ENCODE measurements at places on chromosomes 11 and 22.

GRCh38 chr11:114478768-114479167, 39.5 kb downstream of the REXO2 start:
- DNase-seq, result no peak

- no peak for DNase-seq
Observed at GRCh38 chr11:75337195-75337654, 14.2 kb downstream of the ARRB1 start.

GRCh38 chr22:45157907-45158306, 5.8 kb upstream of the NUP50 start:
- no peak for DNase-seq

- no peak for DNase-seq
Observed at GRCh38 chr22:39524089-39524752, 3.9 kb downstream of the ATF4 start.

DNA sequence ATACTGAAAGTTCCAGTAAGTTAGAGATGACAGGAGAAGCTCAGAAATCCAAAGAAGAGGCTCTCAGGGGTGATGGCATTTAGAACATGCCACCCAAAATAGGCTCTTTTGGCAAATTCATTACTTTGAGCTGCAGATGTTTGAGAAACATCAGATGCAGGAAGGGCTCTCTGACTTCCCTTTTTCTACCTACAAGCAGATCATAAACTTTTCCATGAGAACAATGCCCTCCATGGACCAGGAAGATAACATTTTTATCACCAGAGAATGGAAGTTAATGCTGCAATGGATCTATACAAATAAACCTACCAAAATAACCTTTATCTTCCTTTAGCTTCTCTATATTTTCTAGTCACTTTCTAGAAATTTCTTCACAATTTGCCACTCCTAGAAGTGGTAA, 32.7 kb upstream of the FAR1 start:
- DNase-seq, result no peak

DNA sequence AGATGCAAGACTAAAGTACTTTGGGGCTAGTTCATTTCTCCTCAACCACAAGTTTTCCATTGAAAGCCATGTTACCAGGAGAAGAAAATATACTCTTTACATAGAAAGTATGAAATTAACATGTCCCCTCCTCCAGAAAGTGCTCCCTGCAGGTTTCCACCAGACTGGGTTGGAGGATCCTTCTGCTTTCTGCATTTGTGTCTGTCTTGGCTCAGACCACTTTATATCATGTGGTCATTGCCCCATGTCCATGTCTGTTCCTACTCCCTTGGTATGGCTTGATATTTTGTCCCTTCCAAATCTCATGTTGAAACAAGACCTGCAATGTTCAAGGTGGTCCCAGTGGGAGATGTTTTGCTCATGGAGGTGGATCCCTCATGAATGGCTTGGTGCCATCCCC, 28.4 kb upstream of the ACER3 start:
- no peak for DNase-seq

DNA sequence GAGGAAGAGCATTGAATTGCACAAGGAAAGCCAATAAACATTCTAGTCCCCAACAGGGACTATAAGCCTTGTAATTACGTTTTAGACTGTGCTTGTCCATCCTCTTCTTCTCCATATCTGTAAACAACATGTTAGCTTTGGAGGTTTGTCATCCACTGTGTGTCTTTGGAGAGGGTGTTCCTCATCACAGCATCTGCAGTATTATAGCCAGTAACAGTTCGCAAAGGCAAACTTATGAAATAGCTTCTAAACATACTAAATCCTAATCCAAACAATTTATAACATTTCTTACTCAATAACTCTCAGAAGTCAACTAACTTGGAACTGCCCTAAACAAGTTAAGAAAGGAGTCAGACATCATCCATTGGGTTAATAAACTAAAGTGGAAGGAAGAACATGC, 10.3 kb upstream of the BDNF start:
- no peak for DNase-seq

GRCh38 chr11:120227228-120227852, 12.6 kb upstream of the POU2F3 start:
- DNase-seq, result no peak

DNA sequence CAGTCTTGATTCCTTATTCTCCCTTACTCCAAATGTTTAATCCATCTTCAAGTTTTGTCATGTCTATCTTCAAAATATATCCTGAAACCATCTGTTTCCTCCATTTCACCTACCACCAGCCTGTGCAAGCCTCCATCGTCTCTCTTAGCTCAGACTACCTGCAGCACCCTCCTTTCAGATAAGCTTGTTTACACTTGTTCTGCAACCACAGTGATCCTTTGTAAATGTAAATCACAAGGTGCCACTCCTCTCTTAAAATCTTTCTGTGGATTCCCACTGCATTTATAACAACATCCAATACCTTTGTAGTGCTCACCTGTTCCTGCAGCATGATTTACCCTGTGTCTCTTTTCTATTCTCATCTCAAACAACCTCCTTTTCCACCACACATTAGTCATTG, 31.8 kb upstream of the GPR83 start:
- no peak for DNase-seq

- DNase-seq, result no peak
Observed at GRCh38 chr11:128420265-128420664, 167.1 kb downstream of the ETS1 start.

GRCh38 chr11:58730507-58731089, 1.1 kb downstream of the GLYAT start:
- no peak for DNase-seq

DNA sequence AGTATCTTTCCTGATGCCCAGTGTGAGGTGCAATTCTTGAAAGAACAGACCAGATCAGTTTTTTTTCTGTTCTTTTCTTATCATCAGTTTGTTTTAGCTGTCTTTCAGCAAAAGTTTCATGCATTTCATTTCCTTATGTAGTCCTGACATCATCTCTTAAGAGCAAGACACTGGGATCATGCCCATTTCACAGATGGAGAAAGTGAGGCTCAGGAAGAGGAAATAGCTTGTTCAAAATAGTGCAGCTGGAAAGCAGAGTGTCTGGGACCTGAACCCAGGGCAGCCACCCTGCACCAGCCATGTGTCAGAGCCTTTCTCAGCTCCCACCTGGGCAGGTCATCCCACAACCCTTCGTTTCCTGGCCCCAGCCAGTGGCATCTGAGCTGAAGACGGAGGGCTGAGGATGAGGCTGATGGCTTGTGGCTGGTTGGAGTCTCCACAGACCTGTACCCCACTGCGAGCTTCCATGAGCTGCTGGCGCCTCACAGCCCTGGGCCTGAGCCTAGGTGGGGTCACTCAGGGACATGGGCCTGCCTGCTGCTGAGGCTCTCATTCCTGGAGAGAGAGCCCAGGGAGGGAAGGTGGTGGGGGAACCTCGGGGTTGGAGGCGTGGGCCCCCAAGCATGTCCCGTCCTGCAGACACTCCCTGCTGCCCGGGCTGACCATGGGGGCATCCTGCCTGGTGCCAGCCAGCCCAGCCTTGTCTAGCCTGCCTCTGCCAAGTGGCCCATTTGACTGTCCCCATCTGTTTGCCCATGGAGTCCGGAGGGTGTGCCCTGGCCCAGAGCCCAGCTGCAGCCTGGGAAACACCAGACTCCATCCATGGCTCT, 61.8 kb downstream of the SMIM38 start:
- no peak for DNase-seq

DNA sequence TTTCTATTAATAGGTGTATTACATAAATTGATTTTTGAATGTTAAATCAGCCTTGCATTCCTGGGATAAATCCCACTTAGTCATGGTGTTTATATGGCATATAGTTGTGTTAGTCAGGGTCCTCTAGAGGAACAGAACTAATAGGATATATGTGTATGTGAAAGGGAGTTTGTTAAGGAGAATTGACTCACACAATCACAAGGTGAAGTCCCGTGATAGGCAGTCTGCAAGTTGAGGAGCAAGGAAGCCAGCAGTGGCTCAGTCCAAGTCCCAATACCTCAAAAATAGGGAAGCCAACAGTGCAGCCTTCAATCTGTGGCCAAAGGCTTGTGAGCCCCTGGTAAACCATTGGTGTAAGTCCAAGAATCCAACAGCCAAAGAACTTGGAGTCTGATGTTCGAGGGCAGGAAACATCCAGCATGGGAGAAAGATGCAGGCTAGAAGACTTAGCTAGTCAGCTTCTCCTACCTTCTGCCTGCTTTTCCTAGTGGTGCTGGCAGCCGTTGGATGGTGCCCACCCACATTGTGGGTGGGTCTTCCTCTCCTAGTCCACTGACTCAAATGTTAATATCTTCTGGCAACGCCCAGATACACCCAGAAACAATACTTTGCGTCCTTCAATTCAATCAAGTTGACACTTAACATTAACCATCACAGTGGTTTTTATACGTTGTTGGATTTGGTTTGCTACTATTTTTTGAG, 12.9 kb downstream of the SFI1 start:
- no peak for DNase-seq

DNA sequence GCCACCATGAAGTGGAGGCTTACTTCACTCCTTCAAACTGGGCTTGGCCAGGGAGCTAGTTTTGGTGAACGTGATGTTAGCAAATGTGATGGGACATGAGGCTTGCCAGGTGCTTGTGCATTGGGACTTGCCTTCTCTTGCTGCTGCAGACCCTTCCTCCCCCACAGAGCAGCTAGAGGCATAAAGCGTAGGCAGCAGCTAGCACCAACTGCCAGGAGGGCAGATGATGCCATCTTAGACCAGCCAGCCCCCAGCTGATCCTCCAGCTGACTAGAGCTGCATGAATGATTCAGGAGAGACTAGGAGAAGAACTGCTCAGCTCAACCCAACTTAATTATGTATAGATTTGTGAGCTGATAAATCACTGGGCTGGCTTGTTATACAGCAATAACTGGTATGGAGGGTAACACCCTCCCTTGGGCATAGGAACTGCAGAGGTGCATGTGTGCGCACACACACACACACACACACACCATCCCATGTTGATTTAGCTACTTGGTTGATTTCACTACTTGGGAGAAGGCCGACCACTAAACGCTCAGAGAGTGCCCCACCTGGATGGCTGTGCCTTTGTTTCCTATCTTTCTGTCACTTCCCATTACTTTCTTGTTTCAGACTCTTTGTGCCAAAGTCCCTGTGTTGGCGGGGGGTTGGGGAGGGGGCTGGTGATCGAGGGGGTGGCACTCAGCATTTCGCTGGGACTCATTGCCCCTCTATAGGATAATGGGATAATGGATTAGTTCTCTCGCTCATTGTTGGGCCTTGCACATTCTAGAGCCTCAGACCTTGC, 202.8 kb downstream of the ADAMTS15 start:
- no peak for DNase-seq

GRCh38 chr22:35229865-35230264, 27.4 kb upstream of the HMGXB4 start:
- DNase-seq, result no peak

- no peak for DNase-seq
Observed at GRCh38 chr22:30010789-30011405, 69.4 kb upstream of the HORMAD2 start.

GRCh38 chr22:35150183-35151107, 84.5 kb downstream of the ISX start:
- peak; percentile 60 for DNase-seq

DNA sequence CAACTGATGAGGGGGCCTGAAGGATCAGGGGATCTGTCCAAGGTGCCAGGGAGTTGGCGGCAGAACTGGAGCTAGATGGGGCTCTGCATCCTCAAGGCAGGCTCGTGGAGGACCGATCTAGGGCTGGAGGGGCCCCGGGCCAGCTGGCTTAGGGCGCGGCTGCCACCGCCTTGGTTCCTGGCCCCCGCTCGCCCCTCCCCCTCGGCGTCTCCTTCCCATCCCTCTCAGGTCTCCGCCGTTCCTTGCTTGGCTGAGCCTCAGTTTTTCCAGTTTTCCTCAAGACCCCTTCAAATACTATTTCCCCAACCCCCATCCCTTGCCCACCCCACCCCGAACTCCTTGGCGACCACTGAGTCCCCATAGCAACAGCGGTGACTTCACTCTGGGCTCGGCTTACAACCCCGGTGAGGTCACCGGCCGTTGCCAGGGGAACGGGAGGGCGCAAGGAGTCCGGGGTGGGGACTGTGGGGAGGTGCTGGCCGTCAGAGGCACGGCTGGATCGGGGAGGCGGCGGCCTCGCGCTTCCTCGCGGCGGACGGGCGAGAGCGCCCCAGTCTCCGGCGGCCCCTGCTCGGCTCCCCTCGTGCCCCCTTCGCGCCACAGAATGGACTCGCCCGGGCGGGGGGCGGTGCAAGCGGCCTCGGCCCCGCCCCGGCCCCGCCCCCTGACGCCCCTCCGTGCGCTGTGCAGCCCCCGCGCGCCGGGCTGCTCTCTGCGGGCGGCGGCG, 7.5 kb downstream of the FREY1 start:
- peak; percentile 88 for DNase-seq

- DNase-seq, result no peak
Observed at GRCh38 chr11:19683141-19683805, 29.4 kb upstream of the NAV2 start.

- DNase-seq, result no peak
Observed at GRCh38 chr11:3170044-3170755, 5.1 kb upstream of the OSBPL5 start.

GRCh38 chr11:124301548-124301947, 12.2 kb downstream of the OR8D1 start:
- DNase-seq, result no peak

DNA sequence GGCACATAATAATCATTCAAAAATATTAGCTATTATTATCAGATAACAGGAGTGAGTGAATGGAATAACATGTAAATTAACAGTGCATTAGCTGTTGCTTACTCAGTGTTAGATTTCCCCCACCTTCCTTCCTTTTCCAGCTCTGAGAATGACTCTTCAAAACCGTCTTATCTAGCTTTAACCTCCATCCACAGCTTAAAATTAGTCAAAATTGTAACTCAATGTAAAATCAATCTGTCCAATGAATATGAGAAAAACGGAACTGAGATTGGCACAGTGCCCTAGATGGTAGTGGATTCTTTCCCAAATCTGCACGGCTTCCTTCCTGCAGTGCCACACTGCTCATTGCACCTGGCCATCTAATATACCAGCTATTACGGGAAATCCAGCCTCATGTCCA, 156.8 kb upstream of the BDNF start:
- DNase-seq, result no peak

DNA sequence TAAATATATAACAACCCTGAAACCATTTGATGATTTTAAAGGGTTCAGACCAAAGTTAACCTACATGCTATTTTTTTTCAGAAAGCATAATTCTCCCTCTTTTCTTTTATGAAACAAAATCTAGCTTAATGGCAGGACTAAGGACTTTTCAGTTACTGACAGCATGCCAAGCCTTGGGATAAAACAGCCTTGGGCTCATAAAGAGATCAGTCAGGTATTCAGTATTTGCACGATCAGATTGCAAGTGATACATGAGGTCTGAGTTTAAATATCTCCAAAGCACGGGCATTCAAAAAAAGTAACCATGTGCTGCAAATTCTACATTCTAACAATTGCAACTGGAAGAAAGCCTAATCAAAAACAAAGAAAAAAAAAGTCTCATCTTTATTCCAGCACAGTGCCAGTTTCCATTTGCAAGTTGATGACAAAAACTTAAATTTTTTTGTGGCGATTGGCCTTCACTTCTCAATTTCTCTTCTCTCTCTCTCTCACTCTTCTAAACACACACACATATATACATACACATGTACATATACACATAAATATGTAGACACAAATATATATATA, 60.1 kb downstream of the CTSC start:
- DNase-seq, result no peak

Measured in left kidney (tissue), 8 donors.